ENCODE measurements at places on chromosomes 3 and 15. TPM values are rescaled to one million over a fixed set of nuclear protein-coding genes. Genes with fewer than 3 reads are reported as not detected.

GRCh38 chr15:81887912-81888311 is 157.9 kb downstream of the MEX3B start:
- DNase-seq: no peak

- no peak for DNase-seq
Measured at GRCh38 chr15:34185666-34186065, 24.2 kb downstream of the KATNBL1 start.

DNA sequence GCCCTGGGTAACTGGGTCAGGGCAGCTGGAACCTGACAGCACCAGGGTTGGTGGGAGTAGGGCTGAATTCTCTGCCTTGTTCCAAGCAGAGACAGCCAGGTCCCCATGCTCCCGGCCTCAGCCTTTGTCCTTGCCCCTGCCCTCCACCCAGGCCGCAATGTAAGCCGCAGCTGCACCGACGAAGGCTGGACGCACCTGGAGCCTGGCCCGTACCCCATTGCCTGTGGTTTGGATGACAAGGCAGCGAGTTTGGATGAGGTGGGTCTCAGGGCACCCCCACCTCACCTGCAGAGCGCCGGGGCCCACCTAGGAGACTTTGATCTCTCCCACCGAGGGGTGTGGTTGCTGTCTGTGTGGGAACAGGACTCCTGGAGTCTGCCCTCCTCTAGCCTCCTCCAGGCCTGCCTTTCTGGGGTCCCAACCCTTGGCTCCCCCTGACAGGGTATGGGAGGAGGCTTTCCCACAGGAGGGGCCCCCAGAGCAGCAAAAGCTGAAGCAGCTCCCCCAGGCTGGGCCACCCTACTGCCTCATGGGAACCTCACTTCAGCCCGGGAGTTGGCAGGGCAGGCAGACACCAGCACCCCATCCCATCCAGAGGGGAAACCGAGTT is 23.4 kb downstream of the VIPR1 start:
- DNase-seq: no peak

DNA sequence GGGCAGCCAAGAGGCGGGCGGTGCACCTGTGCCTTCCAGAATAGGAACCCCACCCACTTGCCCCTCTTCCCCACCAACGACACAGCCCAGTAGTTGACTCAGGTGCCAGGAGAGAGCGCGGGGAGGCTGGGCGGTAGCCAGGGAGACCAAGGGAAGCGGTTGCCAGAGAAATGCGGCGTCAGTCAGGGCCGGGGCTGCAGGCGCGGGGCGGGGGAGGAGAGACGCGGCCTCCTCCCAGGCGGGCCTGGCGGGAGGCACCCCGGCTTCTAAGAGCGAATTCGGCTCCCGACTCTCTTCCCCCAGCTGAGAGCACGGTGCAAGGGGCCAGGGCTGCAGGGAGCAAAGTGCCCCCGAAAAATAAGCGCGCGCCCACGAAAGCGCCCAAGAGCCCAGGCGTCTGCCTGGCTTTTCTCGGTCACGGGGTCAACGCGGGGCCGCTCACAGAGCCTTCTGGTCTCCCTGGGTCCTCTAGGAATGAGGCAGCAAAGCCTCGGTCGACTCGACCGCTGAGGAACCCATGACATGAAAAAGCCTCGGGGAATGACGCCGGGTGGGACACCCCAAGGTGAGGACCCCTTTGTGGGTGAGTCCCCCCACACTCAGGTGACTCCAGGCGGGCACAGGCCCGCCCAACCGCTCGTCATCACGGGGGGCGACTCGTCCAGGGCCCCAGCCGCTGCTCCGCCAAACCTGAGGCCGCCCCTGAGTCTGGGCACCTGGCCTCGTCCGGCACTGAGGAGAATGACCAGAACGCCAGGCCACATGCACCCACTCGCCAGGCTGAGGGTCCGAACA is 716 bp downstream of the CPEB1 start:
- no peak for DNase-seq

GRCh38 chr15:39695793-39696192 is 86.8 kb downstream of the FSIP1 start:
- no peak for DNase-seq

DNA sequence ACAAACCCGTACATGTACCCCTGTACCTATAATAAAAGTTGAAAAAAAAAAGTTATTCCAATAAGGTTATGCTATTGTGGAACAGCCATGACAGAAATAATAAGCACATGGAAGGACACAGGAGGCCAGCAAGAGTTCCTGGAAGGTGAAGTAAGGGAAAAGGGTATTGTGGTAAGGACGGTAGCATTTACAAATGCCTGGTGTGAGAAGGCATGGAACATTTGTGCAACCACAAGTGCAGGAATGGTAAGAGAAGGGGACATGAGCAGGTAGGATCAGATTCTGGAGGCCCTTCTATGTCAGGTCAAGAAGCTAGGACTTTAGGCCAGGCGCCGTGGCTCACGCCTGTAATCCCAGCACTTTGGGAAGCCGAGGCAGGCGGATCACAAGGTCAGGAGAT is 82.5 kb downstream of the PPP2R3A start:
- no peak for DNase-seq

DNA sequence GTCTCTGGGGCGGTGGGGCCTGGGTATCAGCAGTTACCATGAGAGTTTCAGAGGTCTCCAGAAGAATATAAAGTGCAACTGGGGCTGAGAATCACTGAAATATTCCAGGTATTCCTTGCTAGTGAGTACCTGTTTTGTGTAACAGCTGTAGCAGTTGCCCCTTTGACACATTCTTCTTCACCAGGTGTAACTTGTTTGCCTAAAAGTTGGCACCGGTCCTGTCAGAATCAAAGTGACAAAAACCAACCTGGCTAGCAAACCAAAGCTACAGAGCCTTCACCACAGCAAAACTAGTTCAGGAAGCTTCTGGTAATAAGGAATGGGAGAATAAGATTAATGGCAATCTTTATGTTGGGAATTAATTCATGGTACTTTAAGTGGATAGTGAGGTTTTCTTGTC is 296.0 kb downstream of the NAALADL2 start:
- no peak for DNase-seq

- DNase-seq: no peak
Measured at GRCh38 chr15:90701048-90701447, 16.1 kb upstream of the BLM start.

SPTBN5 gene
- total RNA-seq: 1.6 TPM

- no peak for DNase-seq
Measured at GRCh38 chr3:32237670-32238452, 619 bp upstream of the CMTM8 start.

RBPMS2 gene
- 24.5 TPM for total RNA-seq

- no peak for DNase-seq
Measured at GRCh38 chr15:84831028-84831427, 13.9 kb downstream of the ALPK3 start.

- no peak for DNase-seq
Measured at GRCh38 chr15:35293353-35294130, 208.4 kb upstream of the NANOGP8 start.

- no peak for DNase-seq
Measured at GRCh38 chr15:52278636-52279367, 16.8 kb downstream of the MYO5C start.

DNA sequence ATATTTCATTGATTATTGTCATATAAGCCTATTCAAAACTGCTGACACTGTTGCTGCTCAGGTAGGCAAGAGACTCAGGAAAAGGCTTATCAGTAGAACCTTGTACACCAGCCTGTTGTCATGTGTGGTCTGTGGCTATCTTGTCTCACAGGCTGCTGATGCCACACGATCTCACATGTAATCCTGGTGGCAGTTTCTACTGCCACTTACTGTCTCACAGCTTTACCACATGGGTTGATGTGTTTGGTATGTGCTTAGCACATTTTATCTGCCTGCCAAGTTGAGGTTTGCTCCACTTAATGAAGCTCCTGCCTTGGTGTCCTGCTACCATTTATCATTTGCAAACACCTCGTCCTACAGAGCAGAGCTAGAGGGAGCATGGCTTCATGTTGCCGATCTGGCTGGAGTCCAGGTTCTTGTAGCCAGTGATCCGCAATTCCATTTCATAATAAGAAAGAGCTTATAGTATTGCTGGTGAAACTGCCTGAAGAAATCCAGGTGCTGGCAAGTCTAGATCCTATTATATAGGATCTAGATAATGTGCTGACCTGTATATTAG is 637.9 kb downstream of the NLGN1 start:
- DNase-seq: no peak

- no peak for DNase-seq
Measured at GRCh38 chr3:129829640-129830039, 63.9 kb downstream of the TMCC1 start.

EOMES gene
- 0.42 TPM for total RNA-seq

DNA sequence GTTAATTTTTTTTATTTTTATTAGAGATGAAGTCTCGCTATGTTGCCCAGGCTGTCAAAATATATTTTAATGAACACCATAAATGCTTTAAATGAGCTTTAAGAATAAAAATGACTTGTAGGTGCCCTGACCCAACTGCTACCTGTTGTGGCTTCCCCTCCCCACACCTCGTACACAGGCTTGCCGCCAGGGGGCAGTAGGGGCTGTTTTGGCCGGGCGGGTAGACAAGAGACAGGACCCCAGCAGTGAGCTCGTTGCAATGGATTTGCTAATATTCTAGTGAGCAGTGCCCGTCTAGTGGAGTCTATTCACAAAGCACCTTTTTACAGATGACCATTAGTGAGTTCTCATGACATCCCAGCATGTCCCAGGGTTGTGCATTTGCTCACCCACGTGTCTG is 418.1 kb downstream of the OCA2 start:
- no peak for DNase-seq

MEX3B gene
- 1.0 TPM for total RNA-seq

DNA sequence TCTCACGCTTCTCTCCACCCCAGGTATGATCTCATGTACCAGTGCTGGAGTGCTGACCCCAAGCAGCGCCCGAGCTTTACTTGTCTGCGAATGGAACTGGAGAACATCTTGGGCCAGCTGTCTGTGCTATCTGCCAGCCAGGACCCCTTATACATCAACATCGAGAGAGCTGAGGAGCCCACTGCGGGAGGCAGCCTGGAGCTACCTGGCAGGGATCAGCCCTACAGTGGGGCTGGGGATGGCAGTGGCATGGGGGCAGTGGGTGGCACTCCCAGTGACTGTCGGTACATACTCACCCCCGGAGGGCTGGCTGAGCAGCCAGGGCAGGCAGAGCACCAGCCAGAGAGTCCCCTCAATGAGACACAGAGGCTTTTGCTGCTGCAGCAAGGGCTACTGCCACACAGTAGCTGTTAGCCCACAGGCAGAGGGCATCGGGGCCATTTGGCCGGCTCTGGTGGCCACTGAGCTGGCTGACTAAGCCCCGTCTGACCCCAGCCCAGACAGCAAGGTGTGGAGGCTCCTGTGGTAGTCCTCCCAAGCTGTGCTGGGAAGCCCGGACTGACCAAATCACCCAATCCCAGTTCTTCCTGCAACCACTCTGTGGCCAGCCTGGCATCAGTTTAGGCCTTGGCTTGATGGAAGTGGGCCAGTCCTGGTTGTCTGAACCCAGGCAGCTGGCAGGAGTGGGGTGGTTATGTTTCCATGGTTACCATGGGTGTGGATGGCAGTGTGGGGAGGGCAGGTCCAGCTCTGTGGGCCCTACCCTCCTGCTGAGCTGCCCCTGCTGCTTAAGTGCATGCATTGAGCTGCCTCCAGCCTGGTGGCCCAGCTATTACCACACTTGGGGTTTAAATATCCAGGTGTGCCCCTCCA is 19.1 kb downstream of the TYRO3 start:
- no peak for DNase-seq

GRCh38 chr3:151275091-151275490 is 3.3 kb downstream of the P2RY14 start:
- no peak for DNase-seq

DNA sequence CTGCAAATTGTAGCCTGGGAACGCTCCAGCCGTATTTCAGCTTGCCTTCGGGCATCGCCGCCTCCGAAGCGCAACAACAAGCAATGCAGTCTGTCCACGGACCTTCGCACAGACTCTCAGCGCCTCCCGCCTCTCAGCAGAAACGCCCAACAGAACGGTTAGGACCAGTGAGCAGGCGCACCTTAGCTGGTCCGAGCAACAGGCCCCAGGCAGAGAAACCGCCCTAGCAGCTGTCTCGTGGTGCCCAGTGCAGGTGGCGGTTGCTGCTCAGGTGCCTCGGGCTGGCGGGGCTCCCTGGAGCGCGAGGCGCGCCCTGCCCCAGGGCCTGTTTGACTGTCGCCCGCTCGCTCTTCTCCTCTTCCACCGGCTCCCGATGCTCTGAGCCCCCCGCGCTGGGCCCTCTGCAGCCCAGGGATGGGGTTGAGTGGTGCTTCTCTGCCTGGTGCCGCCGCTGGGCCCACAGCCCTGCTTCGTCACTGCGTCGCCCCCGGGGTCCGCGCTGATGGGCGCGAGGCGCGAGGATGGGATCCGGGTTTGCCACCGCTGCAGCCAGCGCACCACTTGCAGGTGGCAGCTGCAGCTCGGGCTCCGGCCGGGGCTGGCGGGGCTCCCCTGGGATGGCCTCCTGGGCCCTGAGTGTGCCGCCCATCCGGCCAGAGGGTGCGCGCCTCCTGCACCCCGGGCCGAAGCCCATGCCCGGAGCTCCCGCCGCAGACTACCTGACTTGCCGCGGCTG is 268.4 kb upstream of the FRG2C start:
- DNase-seq: no peak

GRCh38 chr3:97391167-97391566 is 373.4 kb upstream of the ARL6 start:
- no peak for DNase-seq

AADACL2 gene
- 0.22 TPM for total RNA-seq

GRCh38 chr15:47750030-47750739 is 32.9 kb downstream of the SEMA6D start:
- DNase-seq: no peak

EPHB1 gene
- 1.9 TPM for total RNA-seq

PEX11A gene
- total RNA-seq: 103 TPM

GRCh38 chr3:64318668-64319271 is 93.5 kb upstream of the PRICKLE2 start:
- DNase-seq: no peak

DNA sequence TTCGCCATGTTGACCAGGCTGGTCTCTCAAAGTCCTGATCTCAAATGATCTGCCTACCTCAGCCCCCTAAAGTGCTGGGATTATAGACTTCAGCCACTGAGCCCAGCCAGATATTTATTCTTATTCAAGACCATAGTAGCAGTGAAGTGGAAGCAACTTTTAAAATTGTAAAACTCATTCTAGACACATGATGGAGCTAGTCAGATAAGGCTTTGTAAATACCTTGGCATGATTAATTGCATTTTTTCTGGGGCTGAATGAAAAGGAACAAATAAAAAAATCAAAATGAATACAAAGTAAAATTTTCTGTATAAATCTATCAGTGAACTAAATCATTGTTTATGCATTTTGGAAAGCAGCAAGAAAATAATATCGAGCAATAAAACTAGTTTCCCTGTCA is 4.1 kb upstream of the MYO1E start:
- no peak for DNase-seq
